ENCODE measurements at places on chromosomes 12 and 14.

DNA sequence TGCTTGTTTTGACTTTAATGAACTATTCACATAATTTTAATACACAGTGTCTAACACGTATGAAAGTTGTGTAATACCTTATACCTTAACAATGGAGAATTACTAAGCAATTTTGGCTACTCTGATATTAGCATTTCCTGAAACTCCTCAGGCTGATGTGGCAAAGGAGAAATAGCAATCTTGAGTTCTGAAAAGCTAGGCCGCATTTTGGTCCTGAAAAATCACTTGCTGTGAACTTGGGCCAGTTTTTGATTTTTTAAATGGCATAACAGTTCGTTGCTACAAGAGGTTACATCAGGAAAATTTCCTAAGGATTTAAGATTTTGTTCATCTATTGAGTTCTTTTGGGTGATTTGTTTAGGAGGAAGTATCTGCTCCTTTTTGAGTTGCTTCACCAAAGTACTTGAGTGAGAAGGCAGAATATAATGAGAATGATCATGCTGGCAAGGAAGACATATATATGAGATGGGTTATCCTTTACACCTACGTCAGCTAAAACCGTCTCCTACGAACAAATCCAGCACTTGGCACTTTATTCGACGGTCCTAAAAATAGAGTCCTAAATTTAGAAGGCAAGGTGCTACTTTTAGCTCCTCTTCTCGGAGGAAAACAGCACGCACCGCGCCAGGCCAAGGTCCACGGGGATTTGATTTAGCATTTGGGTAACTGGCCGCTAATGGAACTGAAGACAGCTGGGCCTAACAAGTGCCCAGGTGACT is 32.2 kb downstream of the MIA2 start:
- DNase-seq = no peak

DNA sequence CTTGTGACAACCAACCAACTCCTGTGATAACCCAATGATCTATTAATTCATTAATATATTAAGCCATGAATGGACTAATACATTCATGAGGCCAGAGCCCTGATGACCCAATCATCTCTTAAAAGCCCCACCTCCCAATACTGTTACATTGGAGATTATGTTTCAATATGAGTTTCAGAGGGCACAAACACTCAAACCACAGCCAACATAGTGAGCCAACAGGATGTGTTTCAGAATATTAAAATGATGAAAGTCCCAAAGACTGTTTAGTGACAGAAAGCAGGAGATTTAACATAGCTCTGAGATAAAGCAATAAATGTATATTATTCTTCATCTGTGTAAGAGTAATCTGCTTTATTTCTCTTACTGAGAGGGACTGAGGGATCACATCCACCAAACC is 71.7 kb downstream of the PTPRO start:
- DNase-seq = no peak

DNA sequence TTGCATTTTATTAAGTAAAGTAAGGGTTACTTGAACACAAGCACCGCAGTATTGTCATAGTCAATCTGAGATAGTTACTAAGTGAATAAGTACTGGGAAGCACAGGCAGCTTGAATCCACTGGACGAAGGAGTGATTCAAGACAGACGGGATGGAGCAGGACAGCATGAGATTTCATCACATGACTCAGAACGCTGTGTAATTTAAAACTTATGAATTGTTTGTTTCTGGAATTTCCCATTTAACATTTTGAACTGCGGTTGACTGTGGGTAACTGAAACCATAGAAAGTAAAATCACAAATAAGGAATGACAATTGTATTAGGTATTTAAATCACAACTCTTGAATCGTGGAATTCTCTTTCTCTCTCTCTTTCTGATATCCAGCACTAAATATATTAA is 1630.4 kb upstream of the SEL1L start:
- no peak for DNase-seq

GRCh38 chr14:59461891-59462290 is 3.3 kb downstream of the GPR135 start:
- no peak for DNase-seq

DNA sequence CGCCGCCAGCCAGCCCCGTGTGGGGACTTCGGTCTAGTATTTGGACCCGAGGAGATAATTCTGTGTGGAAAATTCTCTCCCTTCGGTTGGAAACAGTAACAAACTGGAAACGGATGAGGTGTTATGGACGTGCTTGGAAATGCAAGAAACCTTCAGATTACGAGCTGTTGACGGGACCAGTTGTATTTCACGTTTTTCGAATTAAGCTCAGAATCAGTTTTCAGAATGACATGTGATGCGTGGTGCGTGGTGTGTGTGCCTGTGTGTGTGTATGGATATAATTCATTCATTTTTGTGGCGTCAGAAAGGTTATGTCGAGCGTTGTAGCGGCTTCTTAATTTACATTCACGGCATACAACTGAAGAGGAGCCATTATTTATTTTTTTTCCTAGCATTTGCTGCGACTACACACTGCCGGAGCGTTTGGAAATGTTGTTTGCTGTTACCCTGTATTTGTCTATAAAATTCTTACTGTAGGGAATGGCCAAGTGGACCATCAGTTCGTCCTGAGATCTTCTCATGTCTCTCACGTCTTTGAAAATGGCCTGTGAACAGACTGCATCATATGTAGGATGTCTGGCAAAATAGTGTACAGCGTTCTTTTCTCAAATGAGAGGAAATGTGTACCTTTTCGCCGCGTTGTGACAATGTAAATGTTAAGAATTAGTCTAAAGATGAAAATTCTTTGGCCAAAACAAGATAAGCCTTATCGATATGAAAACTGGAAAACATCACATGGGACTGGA is 1.3 kb downstream of the TRAF3 start:
- DNase-seq = no peak

DNA sequence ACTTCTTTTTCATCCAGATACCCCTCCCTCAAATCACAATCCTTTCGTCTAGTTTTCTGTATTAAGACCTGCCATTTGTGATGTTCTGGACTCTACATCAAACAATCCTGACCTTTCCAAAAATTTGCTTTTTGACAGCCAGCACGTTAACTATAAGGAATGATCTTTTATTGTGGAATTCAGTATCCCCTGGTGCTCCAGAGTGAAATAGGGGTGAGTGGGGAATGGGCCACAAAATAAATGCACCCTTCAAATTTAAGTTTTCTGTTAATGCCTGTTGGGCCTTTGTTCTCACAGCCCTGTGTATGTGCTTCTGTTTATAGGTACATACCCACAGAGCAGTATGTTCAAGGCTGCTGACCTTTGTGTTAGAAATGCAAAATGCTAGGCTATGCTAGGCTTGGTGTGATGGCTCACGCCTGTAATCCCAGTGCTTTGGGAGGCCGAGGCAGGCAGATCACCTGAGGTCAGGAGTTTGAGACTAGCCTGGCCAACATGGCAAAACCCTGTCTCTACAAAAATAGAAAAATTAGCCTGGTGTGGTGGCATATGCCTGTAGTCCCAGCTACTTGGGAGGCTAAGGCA is 12.0 kb downstream of the PNN start:
- no peak for DNase-seq

- peak; percentile 14 for DNase-seq
These were observed 83.2 kb upstream of the HMGA2 start for GRCh38 chr12:65740873-65741600.

DNA sequence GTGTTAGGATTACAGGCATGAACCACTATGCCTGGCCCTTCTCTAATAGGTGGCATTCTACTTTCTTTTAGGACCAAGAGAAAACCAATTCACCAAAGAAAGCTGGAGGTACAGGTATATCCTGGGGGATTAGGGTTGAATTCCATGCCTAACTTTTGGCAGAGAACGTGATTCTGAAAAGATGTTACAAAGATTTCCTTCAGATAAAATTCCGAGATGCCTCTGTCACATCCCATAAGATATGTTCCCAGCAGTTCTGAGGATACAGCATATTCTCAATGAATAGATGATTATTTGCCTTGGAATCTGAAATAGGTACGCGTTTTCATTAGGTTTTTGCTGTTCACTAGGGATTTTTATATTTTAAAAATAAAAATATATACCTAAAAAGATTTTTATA is 111.9 kb upstream of the KRAS start:
- no peak for DNase-seq

DNA sequence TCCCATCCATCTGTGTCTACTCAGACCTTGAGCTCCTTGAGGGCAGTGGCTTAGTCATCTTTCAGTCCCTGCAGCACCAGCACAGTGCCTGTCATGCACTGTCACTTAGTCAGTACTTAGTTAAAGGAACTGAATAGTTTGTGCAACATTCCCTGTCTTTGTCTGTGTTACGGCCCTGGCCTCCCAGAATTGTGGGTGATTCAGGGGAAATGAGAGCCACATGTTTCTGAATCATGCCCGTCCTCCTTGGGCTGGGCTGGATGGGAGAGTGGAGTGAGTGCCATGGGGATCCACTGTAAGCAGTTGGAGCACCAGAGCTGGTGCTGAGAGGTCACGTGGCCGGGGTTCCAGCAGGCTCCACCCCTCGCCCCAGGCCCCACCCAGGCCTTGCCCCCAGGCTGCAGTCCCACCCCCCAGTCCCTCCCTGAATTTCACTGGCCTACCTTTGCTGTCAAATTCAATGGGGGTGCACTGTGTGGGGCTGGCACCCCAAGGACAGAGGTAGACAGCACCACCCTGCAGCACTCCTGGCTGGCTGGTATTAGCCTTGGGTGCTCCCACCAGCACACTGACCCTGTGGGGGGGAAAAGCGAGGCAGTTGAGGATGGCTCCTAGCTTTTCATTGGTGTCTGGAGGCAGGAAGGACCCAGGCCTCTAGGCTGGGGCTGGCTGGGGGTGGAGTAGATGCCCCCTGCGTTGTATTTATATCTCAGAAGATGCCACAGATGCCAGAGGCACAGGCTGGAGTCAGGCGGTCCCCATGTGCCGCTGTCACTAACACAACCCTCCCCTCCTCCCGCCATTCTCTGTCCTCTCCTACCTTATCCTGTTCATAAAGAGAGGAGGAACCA is 7.5 kb downstream of the ITGA5 start:
- DNase-seq = peak; percentile 65

DNA sequence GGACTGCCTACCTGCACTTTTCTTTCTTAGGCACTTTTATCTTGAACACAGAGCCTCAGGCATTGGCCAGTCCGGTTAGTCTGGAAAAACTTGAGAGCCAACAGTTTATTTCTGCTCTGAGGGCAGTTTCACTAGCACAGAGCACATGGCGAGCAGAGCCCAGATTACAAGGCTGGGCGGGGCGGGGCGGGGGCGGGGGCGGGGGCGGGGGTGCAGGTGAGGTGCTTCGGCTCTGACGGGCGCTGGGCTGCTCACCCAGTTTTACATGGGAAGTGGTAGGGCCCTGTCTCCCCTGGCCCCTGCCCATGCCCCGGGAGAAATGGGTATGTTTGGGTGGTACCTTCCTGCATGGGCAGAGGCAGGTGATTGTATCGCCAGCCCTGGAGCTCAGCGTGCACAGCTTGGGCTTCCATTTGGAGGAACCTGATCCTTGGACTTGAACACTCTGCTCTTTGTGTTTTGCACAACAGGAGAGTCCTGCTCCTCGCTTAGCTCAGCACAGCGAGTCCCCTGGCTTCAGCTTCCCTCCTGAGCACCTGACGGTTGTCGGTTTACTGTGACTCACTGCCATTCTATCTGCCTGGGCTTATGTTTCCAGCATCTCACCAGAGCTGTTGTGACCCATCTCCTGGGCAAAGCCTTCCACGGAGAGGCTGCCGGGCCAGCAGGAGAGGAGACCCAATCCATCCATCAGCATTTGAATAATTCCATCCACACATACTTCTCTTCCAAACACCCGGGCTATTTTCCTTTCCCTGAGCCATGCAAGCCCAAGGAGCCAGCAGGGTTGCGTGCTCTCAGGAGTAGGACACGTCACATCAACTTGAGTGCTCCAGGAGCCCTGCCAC is 108.5 kb downstream of the ARF6 start:
- DNase-seq = peak; percentile 84

- DNase-seq = no peak
These were observed 51.4 kb upstream of the ANO2 start for GRCh38 chr12:5996459-5996858.

- no peak for DNase-seq
These were observed 16.9 kb downstream of the BRF1 start for GRCh38 chr14:105283899-105284298.

- DNase-seq = no peak
These were observed 18.6 kb upstream of the RIN3 start for GRCh38 chr14:92495027-92495426.

- DNase-seq = no peak
These were observed 17.6 kb upstream of the GPR33 start for GRCh38 chr14:31505411-31505810.

GRCh38 chr12:43008953-43009845 is 419.7 kb upstream of the PRICKLE1 start:
- DNase-seq = no peak

GRCh38 chr14:77045238-77046162 is 17.0 kb upstream of the IRF2BPL start:
- DNase-seq = no peak

- DNase-seq = no peak
These were observed 98.6 kb upstream of the FKBP4 start for GRCh38 chr12:2696136-2696535.

GRCh38 chr12:132617135-132617701 is 1.4 kb upstream of the P2RX2 start:
- DNase-seq = no peak

GRCh38 chr12:107864235-107864634 is 89.7 kb downstream of the ASCL4 start:
- no peak for DNase-seq

DNA sequence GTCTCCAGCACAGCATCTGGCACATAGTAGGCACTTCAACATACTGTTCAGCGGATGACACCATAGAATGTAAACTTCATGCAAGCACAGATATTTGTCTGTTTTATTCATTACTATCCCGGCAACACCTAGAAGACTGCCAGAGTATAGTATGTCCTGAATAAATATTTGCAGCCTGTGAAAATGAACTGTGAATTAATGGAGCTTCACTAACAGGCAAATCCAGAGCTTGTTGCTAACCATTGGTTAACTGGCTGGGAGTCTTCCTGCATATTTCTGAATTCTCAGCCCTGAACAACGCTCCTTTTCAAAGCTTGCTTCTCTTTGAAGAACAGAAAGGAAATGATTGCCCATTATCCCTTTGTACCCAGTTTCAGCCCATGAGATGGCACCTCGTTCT is 243.3 kb upstream of the CRY1 start:
- DNase-seq = no peak

DNA sequence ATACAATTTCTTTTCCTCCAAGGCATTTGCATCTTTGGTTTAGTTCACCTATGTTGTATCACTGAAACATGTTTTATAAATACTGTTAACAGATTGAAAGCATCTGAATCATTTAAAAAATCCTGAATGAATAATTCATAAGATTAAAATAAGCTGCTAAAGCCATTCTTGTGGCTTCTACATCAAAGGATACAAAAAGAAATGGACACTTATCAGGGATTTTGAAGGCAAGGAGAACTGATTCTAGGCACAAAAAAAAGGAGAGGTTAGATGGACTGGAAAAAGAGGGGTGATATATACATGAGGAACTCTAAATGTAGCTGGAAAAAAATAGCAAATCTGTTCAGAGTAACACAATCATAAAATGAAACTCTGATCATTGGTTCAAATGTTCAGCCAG is 5.8 kb upstream of the OVCH1 start:
- DNase-seq = no peak

DNA sequence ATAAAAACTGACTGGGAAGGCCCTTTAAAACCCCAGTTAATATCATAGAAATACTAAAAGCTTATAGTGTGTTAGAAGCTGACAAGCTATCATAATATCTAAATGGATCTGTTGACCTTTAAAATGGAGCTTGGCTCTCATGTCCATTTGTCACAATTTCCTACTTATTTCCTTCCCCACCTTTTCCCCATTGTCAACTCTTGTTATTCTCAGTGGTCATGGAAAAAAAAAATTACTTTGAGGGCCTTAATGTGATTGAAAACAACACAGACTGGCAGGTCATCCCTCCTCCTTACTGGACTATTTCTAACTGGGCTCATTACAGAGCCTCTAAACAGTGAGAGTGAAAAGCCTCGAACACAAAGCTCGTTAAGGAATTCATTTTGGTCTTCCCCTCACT is 13.7 kb upstream of the WNK1 start:
- DNase-seq = no peak
